Myocyte (in vitro differentiated cells): ENCODE measurements at places on chromosomes 6 and 20. TPM values are rescaled to one million over a fixed set of nuclear protein-coding genes. Genes with fewer than 3 reads are reported as not detected.

DNA sequence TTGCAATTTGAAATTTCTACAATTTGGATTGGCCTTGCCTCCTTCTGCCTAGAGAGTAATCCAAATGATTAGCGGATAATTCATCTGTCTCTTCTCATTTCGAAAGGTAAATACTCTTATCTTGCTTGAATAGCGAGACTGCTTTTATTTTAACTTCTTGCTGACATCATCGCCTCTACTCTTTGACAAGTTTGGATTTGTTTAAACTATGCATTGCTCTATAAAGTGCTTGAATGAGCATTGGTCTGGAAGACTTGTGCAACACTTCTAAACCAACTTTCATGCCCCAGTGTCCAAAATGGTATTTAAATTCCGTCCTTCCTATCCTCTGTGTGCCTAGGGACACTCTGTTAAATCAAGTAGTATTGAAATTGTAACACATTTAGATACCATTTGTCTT is 384.1 kb upstream of the SLC35B3 start:
- DNase-seq = no peak

DNA sequence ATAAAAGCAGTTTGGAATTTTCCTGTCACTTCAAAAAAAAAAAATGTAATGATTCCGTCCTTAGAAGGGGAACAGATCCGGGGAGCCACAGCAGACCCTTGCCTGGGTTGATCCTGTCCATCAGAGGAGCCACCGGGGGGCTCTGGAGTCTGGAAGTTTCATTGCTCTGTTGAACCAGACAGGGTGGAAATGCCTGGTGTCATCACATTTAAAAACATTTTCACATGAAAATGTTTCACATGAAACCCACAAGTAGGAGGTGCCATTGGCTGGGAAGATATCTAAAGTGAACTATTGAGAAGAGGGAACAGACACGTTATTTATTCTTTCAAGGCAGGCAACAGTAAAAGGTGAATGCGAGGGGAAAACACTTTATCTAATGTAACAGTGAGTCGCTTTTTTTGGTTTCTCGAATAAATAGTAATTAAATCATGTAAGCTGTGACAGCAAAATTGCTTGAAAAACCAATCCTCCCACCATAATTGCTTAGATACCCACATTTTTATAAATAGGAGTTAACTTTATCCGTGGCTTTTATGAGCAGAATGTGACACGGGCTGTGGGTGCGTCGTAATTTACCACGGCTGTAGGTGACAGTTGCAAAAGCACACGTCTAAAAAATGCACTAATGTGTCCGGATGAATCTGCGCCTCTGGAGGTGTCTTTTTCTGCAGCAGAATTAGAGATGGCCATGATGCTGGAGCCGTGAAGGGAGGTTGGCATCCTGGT is 323.4 kb downstream of the TAF4 start:
- no peak for DNase-seq

DNA sequence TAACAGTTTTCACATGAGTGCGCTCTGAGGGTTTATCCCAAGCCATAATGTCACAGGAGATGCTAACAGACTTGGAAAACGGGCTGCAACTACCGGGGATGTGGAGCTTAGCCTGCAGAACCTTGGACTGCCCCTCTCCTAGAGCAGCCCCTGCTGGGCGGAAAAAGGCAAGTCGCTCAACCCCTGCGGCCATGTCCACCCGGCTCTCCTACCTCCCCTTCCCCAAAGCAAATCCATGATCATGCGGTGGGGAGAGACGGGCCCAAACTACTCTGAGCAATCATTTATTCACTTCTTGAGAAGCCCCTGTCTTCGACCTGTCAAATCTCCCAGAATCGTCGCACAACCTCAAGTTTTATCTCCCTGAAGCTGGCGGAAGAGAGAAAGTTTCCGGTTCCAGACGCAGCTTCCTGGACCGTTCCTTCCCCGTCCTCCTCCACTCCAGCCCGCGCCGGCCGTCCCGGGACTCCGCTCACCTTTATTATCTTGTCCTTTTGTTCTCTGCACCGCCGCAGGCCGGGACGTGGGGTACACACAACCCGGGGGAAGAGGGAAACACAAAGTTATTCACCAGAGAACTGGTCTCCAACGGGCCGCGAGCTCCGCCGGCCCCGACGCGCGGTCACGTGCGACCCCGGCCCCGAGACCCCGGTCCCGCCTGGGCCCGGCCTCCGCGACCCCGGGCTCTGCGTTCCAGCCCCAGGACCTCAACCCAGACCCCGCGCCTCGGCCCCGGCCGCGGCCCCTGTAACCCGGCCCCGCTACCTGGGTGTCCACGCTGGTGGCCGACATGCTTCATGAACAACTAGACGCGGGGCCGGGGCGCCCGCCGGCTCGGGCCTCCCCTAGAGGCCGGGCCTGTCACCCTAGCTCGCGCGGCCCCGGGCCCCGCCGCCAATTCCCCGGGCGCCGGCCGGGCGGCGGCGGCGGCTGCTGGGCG is 560 bp downstream of the YTHDF1 start:
- DNase-seq = peak; percentile 71

Gene PTCRA
- total RNA-seq = not detected in 2 replicates

DNA sequence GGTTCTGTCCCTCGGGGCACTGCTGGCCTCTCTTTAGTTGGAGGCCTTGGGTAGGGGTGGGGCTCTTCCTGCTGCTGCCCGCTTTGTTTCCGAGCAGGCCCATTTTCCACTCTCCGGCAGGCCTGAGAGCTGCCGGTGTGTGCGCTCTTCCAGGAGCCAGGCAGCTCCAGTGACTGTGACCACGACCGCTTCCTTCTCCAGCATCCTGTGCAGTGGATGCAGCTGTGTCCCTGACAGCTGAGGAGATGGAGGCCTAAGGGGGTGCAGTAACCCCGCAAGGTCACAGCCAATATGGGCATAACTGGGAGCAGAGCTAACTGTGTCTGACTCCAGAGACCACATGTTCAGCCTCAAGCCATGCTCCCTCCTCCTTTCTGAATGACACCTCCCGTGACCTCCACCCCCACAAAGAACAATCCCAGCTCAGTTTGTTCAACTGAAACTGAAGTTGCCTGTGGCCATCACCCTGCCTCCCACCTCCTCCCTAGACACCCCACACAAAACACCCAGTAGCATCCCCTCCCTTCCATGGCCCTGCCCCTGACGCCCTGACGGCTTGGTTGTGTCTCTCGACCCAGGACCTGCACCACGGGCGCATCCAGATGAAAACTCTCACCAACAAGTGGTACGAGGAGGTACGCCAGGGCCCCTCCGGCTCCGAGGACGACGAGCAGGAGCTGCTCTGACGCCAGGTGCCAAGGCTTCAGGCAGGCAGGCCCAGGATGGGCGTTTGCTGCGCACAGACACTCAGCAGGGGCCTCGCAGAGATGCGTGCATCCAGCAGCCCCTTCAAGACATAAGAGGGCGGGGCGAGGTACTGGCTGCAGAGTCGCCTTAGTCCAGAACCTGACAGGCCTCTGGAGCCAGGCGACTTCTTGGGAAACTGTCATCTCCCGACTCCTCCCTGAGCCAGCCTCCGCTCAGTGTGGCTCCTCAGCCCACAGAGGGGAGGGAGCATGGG is 27.8 kb downstream of the SPATA2 start:
- peak; percentile 85 for DNase-seq

GRCh38 chr20:49457444-49457843 is 25.0 kb downstream of the KCNB1 start:
- no peak for DNase-seq

DNA sequence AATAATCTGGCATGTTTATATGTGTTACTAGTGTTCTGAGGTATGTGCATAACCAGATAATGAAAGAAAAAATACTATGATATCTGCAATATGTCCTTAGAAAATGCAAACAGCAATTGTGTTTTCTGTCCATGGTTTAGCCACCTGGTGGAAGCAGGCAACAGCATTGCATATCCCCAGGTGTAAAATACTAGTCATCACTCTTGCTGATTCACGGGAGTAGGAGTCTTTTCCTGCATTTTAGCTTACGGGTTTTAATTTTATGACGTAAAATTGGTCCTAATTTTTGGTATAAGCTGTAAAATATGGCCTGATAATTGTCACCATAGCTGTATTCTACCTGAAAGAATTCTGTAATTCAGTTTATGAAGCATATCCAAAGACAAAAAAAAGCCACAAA is 2.5 kb downstream of the RNF182 start:
- no peak for DNase-seq

Gene IMPG1
- total RNA-seq = not detected in 2 replicates

Gene RAD21L1
- 0.08 and 0.57 TPM in 2 replicates for total RNA-seq

DNA sequence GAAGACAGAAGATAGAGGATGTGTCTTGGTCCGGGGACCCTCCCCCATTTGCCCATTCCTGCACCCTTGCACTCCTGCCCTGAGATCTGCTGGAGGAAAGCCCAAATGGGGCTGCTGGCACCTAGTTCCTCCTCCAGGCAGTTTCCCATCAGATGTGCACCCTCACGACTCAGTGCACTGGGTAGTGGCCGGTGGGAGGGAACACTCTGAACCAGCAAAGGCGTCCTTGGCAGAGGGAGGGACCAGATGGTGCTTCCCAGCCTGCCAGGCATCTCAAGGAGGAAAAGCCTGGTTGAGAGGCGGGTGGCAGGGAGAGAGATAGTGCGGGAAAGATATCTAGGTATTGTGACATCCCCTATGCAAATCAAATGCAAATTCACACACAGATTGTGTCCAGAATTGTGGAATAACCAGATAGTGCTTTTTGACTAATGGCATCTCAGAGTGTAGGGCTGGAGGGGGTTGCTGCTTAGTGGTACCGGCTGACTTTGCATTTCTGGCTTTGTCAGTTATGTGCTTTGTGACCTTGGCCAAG is 19.5 kb downstream of the TMEM151B start:
- no peak for DNase-seq

- DNase-seq = no peak
Measured at GRCh38 chr6:26280407-26280806, 84.6 kb upstream of the BTN3A2 start.

Gene CCDC170
- total RNA-seq = 0.21 TPM in 1 of 2 replicates, not detected in the other

Gene ANKRD66
- total RNA-seq = not detected in 2 replicates

Gene RNF217
- 31.3 and 34.2 TPM in 2 replicates for total RNA-seq

Gene DOK5
- total RNA-seq = 0.10 and 0.96 TPM in 2 replicates

GRCh38 chr6:133814797-133815196 is 74.1 kb upstream of the TCF21 start:
- DNase-seq = peak; percentile 31

DNA sequence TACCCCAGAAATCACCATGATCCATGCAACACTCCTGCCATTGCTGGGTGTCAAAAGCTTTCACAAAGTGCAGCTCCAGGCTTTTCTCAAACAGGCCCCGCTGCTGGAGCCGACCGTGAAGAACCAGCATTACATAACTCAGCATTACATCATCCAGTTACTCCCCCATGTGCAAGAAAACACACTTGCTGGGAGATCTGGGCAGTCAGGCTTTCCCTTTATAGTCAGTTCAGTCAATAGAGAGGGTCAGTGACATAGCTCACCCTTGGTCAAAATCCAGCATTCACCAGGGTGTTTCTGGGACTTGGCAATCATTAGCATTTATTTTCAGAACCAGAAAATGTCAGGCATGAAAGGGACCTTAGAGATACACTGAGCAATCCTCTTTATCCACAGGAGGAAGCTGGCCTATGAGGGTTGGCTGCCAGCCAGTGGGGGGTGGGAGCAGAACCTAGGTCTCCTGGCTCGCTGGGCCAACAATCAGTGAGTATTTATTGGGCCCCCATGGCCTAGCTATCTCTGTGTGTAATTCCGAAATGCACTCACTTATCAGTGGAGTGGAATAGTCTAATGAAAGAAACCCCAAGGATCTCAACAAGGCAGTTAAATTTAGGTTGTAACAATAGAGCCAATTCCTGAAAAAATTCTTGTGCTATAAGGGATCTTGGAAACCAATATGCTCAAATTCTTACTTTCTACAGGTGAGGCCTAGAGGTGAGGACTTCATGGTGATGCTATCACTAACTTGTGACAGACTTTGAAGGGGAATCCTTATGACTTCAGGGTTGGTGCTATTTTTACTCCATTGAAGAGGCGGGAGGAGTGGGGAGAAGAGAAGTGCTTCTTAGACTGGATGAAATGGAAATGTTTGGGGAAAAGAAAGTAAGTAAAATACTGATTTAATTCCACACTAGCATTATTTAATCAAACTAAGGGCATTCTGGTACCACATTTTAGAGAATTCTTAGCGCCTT is 54.6 kb downstream of the LYRM4 start:
- DNase-seq = peak; percentile 44

GRCh38 chr20:63538204-63539091 is 1.3 kb upstream of the PTK6 start:
- no peak for DNase-seq

Gene PSMB9
- 7.2 and 8.2 TPM in 2 replicates for total RNA-seq

- DNase-seq = no peak
Measured at GRCh38 chr6:169854083-169854725, 102.8 kb downstream of the ERMARD start.

Gene PNLDC1
- total RNA-seq = not detected in 2 replicates

Gene CDC5L
- total RNA-seq = 23.0 and 23.6 TPM in 2 replicates

DNA sequence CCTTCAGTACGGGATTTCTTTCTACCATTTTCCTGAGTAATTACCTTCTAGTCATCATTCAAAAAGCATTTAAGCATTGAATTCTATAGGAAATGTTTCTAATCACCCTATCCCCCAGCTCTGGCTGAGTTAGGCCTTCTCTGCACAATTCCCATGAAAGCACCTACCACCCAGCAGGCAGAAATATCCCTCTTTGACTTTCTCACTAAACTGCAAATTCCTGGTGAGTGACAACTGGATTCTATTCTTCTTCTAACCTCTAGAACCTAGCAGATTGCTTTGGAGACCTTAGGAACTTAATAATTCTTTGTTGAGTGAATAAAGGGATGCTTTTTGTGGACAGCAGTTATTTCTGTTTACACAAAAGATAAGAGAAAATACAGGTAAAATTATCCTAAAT is 328.7 kb downstream of the LAMA2 start:
- peak; percentile 61 for DNase-seq

Gene NKX2-2
- total RNA-seq = not detected in 2 replicates

GRCh38 chr6:8803181-8803760 is 367.9 kb upstream of the SLC35B3 start:
- DNase-seq = no peak

GRCh38 chr6:150745896-150746295 is 119.6 kb upstream of the MTHFD1L start:
- DNase-seq = no peak

DNA sequence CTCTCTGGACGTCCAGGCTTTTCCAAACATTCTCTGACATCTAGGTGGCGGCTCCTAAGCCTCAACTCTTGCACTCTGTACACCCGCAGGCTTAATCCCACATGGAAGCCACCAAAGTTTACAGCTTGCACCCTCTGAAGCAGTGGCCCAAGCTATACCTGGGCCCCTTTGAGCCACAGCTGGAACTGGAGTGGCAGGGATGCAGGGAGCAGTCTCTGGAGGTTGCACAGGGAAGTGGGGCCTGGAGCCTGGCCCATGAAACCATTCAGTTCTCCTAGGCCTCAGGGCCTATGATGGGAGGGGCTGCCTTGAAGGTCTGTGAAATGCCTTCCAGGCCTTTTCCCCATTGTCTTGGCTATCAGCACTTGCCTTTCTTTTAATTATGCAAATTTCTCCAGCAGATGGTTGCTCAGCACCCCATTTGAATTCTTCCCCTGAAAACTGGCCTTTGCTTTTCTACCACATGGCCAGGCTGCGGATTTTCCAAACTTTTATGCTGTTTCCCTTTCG is 64.9 kb downstream of the IRF4 start:
- no peak for DNase-seq

DNA sequence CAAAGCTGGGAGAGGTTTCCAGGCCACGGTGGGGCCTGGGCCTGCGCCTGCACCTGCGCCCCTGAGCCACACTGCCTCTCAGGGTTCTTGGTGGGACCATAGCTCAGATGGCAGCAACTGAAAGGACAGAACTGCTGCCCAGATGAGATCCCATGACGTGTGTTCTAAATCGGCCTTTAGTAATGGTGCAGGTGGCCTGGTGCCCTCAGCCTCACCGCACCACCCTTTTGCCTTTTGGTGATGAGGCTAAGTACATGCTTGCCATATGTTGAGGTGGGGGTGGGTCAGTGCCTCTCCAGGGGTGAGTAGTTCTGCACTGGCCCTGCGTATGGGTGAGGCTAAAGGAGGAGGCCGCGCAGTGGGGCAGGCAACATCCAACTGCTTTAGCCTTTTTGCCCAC is 7.4 kb downstream of the PSMG4 start:
- DNase-seq = no peak
